ENCODE measurements at places on chromosomes 5 and 9. TPM values are rescaled to one million over a fixed set of nuclear protein-coding genes. Genes with fewer than 3 reads are reported as not detected.

- no peak overlapping the region for H3K27ac ChIP-seq
- peaks cover 3% of the 10 kb centered on the region for H3K27me3 ChIP-seq
- H3K4me3 ChIP-seq, result no peak overlapping the region
- no peaks in the 10 kb centered on the region for H3K4me1 ChIP-seq
- H3K36me3 ChIP-seq, result no peaks in the 10 kb centered on the region
- no peak for DNase-seq
These were observed 85.8 kb downstream of the FBXO38 start for GRCh38 chr5:148469501-148469935.

DNA sequence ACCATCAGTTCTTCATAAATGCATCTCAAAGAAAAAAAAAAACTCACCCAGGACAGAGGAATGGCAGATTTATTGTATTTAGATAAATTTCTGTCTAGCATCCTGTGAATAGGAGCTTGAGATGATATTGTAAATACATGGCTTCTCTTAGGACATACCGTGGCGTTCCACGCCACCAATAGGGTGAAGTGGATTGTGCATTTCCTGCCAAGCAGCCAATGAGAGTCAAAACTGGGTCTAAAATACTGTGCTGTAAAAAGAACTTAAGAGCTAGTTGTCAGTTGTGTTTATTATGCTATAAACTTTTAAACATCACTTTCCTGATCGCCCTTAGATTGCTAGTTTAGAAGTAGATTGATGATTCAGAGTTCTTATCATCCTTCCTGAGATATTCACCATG is 20.9 kb upstream of the TRPM6 start:
- peaks cover 7% of the 10 kb centered on the region for H3K36me3 ChIP-seq
- H3K4me1 ChIP-seq, result no peaks in the 10 kb centered on the region
- H3K27me3 ChIP-seq, result peaks cover 30% of the 10 kb centered on the region
- no peak overlapping the region for H3K27ac ChIP-seq
- DNase-seq, result no peak

DNA sequence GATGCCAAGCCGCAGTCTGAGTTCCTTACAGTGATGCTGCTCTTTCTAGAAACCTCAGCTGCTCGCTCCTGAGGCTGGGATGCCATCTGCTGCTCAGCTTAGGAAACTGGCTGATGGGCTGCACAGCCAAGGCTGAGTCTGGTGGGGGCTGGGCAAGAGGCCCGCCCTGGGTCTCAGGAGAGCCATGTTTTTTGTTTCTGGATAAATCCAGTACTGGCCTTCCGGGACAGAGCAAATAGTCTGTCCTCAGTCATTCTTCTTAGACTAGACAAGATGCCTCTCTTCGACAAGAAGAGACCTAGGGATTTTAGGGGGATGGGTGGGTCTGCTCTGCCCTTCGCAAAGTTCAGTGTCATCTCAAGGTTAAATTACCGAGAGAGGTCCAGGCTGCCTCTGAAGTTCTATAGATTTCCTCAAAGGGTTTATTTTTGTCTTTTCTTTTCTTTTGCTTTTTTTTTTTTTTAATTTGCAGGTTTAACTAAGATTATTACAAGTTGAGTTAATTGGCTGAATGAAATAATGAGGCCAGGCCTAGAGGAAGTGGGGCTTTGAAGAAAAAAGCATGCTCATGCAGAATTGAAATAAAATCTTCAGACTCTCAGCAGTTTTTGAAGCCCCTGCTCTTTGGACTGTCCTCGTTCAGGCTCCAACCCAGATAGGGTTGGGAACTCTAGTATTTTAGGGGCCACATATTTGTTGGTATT is 30.6 kb upstream of the MATR3 start:
- peaks cover 1% of the 10 kb centered on the region for H3K27me3 ChIP-seq
- H3K4me1 ChIP-seq, result no peaks in the 10 kb centered on the region
- DNase-seq, result peak; percentile 82
- H3K36me3 ChIP-seq, result no peaks in the 10 kb centered on the region
- H3K4me3 ChIP-seq, result no peak overlapping the region
- H3K27ac ChIP-seq, result no peak overlapping the region

GRCh38 chr9:38039090-38039906 is 29.7 kb downstream of the SHB start:
- H3K27ac ChIP-seq, result no peak overlapping the region
- no peaks in the 10 kb centered on the region for H3K27me3 ChIP-seq
- H3K4me1 ChIP-seq, result peaks cover 2% of the 10 kb centered on the region

Gene FCN2
- total RNA-seq, result not detected

Gene TPPP
- total RNA-seq, result 0.53 TPM

- peaks cover 9% of the 10 kb centered on the region for H3K36me3 ChIP-seq
- H3K4me1 ChIP-seq, result no peaks in the 10 kb centered on the region
- no peak for DNase-seq
- no peak overlapping the region for H3K4me3 ChIP-seq
These were observed 25.1 kb downstream of the QRFP start for GRCh38 chr9:130871395-130872062.

DNA sequence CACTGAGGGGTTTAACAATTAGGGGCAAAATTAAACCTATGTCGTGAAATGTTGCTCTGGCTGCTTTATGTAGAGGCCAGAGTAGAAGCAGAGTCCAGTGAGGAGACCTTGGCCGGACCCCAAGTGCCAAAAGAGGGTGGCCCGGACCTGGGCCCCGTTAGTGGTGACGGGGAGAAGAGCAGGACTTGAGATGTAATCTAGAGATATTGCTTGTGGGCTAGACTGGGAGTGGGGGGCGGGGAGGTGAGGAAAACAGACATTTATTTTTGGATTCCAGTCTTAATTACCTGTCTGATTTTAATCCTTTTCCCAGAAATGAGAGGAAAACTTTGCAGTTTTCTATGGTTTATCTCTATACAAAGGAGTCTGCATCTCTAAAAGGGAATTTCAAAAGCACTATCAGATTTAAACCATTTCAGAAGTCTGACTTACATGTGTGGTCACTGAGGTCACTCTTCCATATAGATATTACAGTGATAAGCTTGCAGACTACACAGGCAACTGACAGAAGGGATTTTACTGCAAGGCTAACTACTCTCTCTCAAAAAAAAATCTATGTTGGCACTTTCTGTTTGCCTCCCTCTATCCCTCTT is 108.1 kb downstream of the MED27 start:
- no peaks in the 10 kb centered on the region for H3K27me3 ChIP-seq
- H3K36me3 ChIP-seq, result peaks cover 4% of the 10 kb centered on the region
- no peaks in the 10 kb centered on the region for H3K4me1 ChIP-seq
- no peak overlapping the region for H3K4me3 ChIP-seq

DNA sequence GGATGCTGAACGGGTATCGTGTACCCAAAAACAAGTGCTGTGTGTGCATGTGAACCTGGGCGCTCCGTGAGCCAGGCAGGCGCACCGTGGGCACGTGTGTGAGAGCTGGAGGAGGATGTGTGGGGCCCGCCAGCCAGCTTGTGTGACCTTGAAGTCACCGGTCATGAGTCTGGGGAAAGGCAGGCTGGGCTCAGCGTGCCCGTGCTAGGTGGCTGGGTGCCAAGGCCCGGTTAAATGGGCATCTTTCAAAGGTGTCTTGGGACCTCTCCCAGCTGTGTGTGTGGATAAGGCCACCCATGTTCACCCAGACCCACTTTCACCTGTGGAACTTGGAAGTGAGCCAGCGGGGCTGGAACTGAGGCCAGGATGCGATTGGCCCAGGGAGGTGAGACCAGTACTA is 3.4 kb downstream of the KCNT1 start:
- peaks cover 4% of the 10 kb centered on the region for H3K27me3 ChIP-seq
- no peaks in the 10 kb centered on the region for H3K4me1 ChIP-seq
- no peak overlapping the region for H3K27ac ChIP-seq

DNA sequence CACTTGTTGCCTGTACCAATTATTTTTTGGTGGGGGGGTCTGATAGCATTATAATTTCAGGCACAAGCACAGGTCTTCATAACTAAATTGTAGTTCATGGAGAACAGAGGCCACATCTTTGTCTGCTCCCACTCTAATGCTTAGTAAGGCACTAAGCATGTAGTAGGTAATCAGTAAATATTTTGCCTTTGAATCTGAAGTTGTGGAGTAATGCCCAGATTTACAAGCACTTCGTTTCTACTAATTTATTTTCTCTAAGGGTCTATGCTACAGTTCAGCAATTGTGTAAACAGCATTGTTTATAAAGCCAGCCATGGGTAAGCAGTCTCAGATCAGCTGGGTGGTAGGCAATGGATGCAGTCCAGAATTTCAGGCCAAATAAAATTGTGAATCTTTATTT is 78.6 kb downstream of the GRIA1 start:
- no peaks in the 10 kb centered on the region for H3K36me3 ChIP-seq
- H3K27me3 ChIP-seq, result no peaks in the 10 kb centered on the region
- H3K27ac ChIP-seq, result no peak overlapping the region
- H3K4me3 ChIP-seq, result no peak overlapping the region
- no peak for DNase-seq

- H3K4me1 ChIP-seq, result no peaks in the 10 kb centered on the region
- no peak overlapping the region for H3K4me3 ChIP-seq
- no peak for DNase-seq
- peaks cover 11% of the 10 kb centered on the region for H3K27me3 ChIP-seq
- no peak overlapping the region for H3K27ac ChIP-seq
These were observed 212.3 kb upstream of the DAPK1 start for GRCh38 chr9:87285183-87285850.

DNA sequence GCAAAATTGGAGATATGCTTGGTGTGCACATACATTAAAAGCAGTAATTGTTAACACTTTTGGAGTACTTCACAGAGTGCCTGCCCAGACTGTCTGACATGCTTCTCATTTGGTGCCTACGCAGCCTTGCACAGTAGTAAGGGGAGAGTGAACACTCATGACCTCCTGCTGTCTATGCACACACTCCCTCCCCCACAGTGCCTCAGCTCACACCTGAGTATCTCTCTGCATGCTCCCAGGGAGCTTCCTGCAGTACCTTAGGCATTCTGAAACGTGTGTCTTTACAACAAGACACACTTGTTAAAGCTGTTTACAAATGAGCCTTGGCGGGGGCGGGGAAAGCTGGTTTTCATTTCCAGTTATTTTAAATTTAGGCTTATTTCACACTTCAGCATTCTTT is 18.0 kb downstream of the MAP3K1 start:
- no peaks in the 10 kb centered on the region for H3K36me3 ChIP-seq
- H3K4me3 ChIP-seq, result no peak overlapping the region
- DNase-seq, result peak; percentile 55
- H3K4me1 ChIP-seq, result peaks cover 89% of the 10 kb centered on the region
- peak overlapping the region; percentile 55 for H3K27ac ChIP-seq
- no peaks in the 10 kb centered on the region for H3K27me3 ChIP-seq

DNA sequence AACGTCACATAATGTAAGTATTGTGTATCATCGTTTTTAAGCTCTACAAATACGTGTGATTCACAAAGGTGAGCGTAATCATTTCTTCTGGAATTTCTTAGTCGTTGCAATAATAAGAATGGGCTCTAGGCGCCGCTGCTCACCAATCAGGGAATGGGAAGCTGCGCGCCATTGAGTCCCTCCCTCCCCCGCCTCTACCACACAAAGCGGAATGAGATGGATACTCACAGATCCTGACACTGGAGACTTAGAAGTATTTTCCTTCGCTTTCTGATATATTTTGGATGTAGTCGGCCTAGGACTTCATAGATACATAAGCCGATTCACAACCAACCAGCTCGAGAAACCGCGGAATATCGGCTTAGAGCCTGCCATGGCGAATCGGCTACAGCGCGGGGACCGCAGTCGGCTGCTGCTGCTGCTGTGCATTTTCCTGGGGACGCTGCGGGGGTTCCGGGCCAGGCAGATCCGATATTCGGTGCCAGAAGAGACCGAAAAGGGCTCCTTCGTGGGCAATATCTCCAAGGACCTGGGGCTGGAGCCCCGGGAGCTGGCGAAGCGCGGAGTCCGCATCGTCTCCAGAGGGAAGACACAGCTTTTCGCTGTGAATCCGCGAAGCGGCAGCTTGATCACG is at the start of gene PCDHGA11:
PCDHGA11 (plus strand) TSS at position 197 of the 634 bp plus-strand sequence; CDS start at position 374, 177 bp downstream.
- H3K27ac ChIP-seq, result no peak within 1 kb of the TSS
- peaks cover 4% of the 10 kb centered on the region for H3K4me1 ChIP-seq
- peaks cover 68% of the 10 kb centered on the region for H3K27me3 ChIP-seq
- peak; percentile 66 for DNase-seq
- peak within 1 kb of the TSS; percentile 72 for H3K4me3 ChIP-seq

GRCh38 chr5:616484-617039 is 4.4 kb downstream of the CEP72 start:
- DNase-seq, result no peak
- H3K27me3 ChIP-seq, result no peaks in the 10 kb centered on the region
- no peak overlapping the region for H3K4me3 ChIP-seq
- H3K4me1 ChIP-seq, result peaks cover 30% of the 10 kb centered on the region
- H3K36me3 ChIP-seq, result peaks cover 40% of the 10 kb centered on the region

Gene KIF24
- total RNA-seq, result 5.7 TPM

Gene AUH
- 40.9 TPM for total RNA-seq

Gene SNCB
- total RNA-seq, result not detected

DNA sequence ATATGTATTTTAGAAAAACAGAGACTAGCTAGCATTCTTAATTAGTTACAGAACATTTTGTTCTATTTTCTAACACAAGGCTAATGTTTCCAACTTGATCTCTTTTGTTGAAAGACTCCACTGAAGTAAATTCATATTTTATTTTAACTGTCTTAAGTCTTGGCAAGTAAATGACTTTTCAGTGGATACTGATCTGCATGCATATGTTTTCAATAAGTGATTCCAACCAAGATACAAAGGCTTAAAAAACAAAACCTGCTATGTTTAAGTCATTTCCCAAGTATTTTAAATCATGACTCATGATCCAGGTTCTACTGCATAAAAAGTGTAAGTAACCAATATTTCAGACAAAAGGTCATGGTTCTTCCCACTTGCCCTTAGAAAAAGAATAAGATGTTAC is 5.7 kb downstream of the CDO1 start:
- H3K27ac ChIP-seq, result no peak overlapping the region
- peaks cover 36% of the 10 kb centered on the region for H3K27me3 ChIP-seq
- no peak overlapping the region for H3K4me3 ChIP-seq
- no peaks in the 10 kb centered on the region for H3K36me3 ChIP-seq

- peak overlapping the region; percentile 87 for H3K27ac ChIP-seq
- no peaks in the 10 kb centered on the region for H3K27me3 ChIP-seq
- DNase-seq, result no peak
- peaks cover 68% of the 10 kb centered on the region for H3K4me1 ChIP-seq
- H3K4me3 ChIP-seq, result peak overlapping the region; percentile 28
These were observed 11.2 kb downstream of the IRF1 start for GRCh38 chr5:132479111-132479951.

DNA sequence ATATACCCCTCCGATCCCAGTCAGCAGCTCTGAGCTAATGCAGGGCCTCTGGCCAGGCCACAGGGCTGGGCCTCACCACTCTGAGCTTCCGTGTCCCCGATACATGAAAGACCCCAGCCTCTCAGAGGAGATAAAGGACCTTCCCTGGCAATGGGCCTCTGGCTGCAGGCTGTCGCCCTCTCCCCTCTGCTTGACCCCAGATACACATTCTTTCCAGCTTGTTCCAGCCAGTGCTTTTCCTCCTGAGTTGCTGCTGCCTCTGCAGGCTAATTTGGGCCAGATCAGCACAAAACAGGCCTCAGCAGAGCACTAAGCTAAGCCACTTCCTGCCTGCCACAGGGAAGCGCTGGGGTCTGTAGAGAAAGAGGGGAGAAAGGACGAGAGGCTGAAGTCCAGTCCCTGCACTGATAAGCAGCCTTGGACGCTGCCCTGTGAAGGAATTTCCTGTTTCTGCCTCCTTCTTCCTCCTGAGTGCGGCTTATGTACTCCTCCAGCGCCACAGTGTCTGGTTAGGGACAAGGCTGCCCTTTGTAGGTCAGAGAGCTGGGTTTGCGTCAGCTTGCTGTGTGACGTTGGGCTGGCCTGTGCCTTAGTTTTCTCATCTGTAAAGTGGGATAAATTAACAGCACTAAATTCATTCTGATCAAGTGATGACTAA is 73.0 kb upstream of the IL17B start:
- no peaks in the 10 kb centered on the region for H3K27me3 ChIP-seq
- H3K4me1 ChIP-seq, result no peaks in the 10 kb centered on the region
- H3K4me3 ChIP-seq, result no peak overlapping the region
- DNase-seq, result no peak
- H3K36me3 ChIP-seq, result no peaks in the 10 kb centered on the region

GRCh38 chr5:178502401-178503100 is 87.6 kb downstream of the COL23A1 start:
- no peaks in the 10 kb centered on the region for H3K36me3 ChIP-seq
- H3K4me1 ChIP-seq, result no peaks in the 10 kb centered on the region
- H3K27ac ChIP-seq, result no peak overlapping the region
- no peak for DNase-seq
- no peaks in the 10 kb centered on the region for H3K27me3 ChIP-seq
